ENCODE measurements at places on chromosomes 6 and 20.

GRCh38 chr20:6920991-6921613 lies 153.6 kb downstream of the BMP2 start:
- DNase-seq = no peak

DNA sequence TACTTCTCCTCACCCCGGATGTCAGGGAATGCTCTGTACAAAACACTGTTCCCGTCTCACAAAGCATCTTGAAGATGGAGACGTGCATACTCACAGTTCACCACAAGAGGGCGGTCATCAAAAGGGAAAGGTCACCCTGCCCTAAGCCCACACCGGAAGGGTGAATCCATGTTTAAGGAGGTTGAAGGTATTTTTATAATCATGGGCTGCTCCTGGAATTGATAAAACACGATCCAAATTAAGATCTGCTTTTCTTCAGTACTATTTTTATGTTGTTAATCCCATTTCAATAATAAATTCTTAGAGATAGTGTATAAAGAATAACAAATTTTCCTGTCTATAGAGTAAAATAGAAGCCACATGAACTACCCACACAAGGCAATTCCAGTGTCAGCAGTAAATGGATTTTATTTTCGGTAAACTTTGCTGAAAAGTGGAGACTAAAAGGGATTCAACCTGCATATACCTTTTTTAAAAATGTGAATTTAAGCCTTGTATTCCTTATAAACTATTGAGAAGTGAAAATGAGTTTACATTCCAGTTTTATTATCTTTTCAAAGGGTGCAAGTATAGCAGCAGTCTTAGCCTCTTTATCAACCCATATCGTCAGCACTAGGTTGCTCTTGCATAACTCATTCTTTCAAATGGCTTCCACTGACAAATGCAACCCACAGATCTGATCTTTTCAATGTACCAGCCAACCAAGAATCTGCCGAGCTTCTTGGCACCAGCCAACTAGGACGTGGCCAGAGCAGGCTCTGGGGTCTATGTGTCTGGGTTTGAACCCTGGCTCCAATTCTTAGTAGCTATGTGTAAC lies 79.7 kb upstream of the MBOAT1 start:
- DNase-seq = peak; percentile 70

DNA sequence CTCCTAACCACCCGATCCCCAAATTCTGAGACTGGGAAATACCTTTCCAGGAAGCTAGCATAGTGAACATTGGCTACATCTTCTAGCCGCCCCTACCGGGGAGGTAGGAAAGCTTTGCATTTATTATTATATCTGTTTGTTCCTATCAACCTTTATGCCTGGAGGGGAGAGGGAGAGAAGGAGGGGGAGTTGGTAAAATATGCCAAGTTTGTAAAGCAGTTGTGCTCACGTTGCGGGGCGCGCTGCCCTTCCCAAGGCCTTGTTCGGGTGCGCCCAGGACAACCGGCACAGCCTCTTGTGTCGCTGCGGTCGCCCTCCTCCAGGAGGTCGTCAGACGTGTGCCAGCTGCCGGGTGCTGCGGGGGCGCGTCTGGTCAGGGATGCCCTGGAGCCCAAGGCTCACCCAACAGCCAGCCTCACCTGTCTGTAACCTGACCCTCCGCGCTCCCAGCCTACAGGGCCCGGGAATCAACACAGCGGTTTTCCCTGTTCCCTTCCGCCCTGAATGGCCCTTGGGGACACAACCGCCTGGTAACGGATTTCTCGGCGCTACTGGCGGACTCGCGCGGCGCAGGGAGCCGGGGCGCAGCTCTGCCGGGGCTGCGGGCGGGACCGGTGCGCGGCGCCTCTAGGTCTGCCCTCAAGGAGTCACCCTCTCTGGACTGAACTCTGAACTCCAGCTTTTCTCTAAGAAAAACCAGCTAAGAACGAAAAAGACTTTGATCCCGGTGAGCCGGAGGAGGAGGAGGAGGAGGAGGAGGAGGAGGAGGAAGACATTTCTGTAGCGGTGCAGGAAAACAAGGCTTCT lies 1.1 kb upstream of the OVOL2 start:
- no peak for DNase-seq

DNA sequence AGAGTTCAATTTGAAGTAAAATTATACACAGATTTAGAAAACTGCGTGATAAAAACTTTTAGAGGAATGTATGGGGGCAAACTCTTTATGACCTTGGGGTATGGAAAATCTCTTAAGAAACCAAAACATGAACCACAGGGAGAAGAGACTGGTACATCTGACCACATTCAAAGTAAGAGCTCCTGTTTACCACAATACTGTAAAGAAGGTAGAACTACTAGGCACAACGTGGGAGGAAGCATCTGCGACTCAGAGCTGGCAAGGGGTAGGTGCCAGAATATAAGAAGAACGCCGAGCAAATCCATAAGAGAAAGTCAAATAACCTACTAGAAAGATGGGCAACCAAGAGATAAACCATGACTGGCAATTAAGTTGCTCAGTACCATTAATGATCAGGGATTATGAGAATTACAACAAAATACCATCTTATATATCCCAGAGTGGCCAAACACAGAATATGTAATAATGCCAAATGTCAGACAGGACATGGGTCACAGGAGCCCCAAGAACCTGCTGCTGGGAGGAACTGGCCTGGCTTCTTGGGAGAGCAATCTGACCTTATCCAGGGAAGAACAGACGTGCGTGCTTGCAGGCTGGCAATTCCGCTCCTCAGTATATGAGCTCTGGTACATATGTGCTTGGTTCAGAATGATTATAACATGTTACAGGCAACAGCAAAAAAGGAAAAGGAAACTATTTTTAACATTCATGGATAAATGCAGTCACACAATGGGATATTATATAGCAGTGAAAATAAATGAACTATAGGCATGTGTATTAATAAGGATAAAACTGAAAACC lies 50.2 kb downstream of the INSM1 start:
- DNase-seq = no peak

GRCh38 chr6:26554697-26555504 lies 16.7 kb downstream of the HMGN4 start:
- peak; percentile 68 for DNase-seq

DNA sequence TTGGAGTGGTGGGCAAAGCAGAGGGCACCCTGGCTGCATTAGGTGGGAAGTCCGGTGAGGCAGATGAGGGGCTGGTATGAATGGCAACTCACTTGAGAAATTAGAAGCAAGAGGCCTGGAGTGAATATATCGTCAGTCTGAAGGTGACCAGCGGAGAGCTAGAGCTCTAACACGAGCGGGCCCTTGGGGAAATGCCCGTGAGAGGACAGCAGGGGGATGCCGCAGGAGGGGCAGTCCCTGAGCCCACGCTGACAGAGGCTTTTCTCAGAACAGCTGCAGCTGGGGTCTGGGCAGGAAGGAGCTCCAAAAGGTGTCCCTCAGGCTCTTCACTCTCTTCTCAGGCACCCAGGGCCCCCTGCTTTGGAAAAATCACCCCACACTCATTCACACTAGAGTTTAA lies 32.0 kb upstream of the CD93 start:
- DNase-seq = no peak

DNA sequence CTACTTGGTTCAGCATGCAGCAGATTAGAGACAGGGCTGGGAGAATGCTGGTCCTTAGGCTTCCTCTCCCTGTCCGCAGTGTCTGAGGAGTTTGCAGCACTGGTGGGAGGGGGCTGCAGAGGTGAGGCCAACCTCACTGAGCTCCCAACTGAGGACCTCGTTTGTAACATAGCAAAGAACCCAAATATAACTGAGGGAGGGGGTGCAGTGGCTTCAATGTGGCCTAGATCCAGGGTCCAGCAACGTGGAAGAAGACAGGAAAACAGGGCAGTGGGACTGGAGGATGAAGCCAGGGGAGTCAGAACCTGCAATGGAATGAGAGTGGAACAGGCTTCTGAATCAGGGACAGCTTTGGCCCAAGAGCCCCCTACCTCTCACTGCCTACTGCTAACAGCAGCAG lies 84.3 kb upstream of the MAFB start:
- DNase-seq = no peak

DNA sequence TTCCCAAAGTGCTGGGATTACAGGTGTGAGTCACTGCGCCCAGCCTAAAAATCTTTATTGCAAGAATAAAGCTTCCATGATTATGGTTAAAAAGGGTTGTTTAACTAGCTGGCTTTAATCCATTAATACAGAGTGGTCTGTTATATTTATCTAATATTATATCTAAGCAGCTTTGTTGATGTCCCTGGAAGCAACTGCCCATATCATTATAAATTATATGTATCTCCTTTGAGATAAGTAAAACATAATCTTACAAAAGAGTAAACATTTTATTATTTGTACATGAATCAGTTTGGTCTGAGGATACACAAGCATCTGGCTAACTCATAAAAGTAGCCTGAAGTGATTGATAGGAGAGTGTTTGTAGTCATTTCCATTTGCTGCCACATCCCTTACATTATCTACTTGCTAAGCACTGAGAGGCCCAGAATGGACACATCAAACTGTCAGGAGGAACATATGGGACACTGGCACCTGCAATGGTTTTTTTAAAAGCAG lies 46.9 kb downstream of the TRAF3IP2 start:
- no peak for DNase-seq

DNA sequence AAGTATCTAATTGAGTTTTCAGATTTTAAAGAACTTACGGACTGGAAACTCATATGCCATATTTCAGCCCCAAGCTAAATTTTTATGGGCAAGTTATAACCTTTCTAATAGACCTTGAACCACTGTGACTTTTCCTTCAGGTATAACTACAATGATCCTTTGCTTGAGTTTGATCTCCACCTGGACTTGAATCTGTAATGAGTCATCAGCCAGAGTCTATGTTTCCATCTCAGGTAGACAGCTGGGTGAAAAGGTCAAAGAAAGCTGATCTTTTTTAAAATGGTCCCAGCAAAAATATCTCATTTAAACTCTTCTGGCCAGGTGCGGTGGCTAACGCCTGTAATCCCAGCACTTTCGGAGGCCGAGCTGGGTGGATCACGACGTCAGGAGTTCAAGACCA lies 88.4 kb upstream of the SGK1 start:
- no peak for DNase-seq

GRCh38 chr6:28585335-28585734 lies 59.7 kb downstream of the GPX5 start:
- DNase-seq = no peak

DNA sequence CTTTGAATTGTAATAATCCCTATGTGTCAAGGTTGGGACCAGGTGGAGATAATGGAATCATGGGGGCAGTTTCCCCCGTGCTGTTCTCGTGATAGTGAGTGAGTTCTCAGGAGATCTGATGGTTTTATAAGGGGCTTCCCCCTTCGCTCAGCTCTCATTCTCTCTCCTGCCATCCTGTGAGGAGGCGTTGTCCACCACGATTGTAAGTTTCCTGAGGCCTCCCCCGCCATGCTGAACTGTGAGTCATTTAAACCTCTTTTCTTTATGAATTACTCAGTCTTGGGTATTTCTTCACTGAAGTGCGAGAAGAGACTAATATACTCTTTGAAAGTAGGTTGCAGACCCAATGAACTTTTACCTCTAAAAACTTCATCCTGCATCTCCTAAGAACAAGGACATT lies 39.2 kb upstream of the KCNG1 start:
- DNase-seq = peak; percentile 53

DNA sequence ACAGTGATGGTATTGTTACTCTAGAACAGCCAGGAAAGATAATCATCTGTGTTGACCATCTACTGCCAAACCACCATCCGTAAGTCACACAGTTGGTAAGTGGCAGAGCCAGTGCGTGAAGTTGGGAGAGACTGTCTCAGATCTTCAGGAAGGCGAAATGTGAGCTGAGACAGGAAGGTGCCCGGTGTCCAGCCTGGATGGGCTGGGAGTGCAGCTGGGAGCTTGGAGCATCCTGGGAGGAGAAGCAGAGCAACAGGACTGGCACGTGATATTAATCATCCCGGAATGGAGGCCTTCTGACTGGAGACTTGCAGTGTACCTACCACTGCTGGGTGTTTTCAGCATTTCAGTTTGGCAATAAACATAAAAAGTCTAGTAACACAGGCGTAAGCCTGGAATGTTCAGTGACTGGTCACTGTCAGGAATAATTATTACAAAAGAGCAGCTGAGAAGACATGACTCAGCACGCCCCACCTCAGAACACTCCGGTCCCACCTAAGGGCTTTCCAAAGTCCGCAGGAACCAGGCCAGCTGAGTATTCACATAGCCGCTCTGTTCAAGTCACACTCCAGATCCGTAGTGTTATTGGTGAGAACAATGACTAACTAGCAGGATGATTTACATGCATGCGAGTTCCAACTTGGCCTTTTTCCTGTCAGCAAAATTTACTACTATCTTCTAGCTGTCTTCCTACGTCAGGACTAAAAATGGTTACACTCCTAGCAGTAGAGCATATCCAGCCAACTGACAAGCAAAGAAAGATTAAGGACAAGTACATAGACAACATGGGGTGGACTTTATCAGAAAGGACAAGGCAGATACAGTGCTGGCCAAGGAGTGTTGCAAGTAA lies 45.1 kb upstream of the PNRC1 start:
- DNase-seq = no peak

DNA sequence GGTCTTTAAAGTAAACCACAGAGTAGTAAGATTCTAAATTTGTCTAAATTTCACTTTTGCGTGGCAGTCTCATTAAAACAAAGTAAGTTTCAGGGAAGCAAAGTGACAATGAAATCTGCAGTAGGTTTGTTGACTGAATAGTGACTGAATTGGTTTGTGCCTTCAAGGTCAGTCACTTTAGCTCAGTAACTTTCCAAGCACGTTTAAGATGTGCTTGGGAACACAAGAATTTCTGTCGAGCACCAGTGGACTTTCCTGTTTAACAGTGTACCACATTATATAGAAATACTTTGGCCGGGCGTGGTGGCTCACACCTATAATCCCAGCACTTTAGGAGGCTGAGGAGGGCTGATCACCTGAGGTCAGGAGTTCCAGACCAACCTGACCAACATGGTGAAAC lies 1.7 kb upstream of the CD24 start:
- DNase-seq = no peak

- no peak for DNase-seq
Observed at GRCh38 chr6:148395583-148396101, 53.0 kb downstream of the SASH1 start.

DNA sequence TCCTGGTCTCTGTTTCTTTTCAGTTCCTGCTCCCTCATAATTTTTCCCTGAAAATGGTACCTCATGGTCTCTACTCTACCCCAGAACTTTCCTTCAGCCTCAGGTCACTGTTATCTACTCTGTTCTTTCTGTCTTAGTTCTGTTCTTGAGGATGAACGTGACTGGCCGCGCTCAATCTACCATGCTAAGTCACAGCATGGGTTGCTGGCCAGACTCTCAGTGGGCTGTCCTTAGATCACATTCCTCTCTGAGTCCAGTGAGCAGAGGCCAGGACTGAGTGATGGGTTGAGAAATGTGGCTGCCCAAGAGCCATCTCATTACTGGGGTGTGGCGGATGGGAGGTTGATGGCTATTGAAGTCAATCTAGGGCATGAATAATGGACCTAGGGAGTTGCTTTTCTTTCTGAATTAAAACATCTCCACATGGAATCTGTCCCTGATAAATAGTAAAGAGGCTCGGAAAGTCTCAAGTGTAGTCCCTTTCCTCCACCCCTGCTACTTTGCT lies 164.0 kb upstream of the DTNBP1 start:
- no peak for DNase-seq
